ENCODE measurements at places on chromosomes 2 and 18.

DNA sequence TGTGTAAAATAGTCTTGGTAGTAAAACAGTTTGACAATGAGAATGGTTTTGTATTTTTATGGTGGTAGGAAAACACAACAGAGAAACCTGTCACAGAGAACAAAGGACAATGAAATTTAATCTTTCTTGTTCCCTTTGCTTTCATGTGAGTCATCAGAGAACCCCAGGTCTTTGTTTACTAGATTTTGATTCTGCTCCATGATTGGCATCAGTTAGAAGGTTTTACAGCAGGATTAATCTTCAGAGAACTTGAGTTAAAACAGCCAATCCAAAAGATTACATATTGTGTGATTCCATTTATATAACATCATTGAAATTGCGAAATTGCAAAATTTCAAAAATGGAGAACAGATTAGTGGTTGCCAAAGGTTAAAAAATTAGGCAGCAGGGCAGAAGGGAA is 2.5 kb downstream of the APLF start:
- H3K36me3 ChIP-seq: no peaks in the 10 kb centered on the region
- peak overlapping the region; percentile 17 for H3K27ac ChIP-seq
- H3K27me3 ChIP-seq: no peaks in the 10 kb centered on the region
- H3K4me3 ChIP-seq: no peak overlapping the region
- ATAC-seq: no peak
- H3K4me1 ChIP-seq: peaks cover 30% of the 10 kb centered on the region

DNA sequence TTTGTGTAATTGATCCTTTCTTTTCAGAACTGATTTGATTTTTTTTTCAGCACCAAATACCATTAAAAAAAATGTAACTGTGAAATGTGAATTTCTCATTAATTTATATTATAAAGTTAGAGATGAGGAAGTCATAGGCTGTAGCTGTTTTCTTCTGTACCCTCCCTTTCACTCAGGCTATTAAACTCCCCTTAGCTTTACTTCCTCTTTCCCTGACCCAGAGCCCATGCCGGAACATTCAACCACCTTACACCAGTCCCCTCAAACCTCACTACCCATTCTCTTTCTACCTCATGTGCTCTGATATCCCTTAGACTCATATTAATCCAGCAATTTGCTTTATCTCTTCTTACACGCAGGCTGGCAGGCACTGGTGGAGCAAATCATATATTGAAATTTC is 12.4 kb downstream of the GALNT5 start:
- peaks cover 11% of the 10 kb centered on the region for H3K27me3 ChIP-seq
- H3K4me3 ChIP-seq: no peak overlapping the region
- peaks cover 18% of the 10 kb centered on the region for H3K4me1 ChIP-seq
- peak; percentile 82 for ATAC-seq
- H3K27ac ChIP-seq: no peak overlapping the region

GRCh38 chr2:38033646-38034045 is 42.3 kb downstream of the CYP1B1 start:
- H3K27ac ChIP-seq: no peak overlapping the region
- H3K27me3 ChIP-seq: peaks cover 34% of the 10 kb centered on the region
- H3K36me3 ChIP-seq: peaks cover 8% of the 10 kb centered on the region
- H3K4me1 ChIP-seq: peaks cover 10% of the 10 kb centered on the region

DNA sequence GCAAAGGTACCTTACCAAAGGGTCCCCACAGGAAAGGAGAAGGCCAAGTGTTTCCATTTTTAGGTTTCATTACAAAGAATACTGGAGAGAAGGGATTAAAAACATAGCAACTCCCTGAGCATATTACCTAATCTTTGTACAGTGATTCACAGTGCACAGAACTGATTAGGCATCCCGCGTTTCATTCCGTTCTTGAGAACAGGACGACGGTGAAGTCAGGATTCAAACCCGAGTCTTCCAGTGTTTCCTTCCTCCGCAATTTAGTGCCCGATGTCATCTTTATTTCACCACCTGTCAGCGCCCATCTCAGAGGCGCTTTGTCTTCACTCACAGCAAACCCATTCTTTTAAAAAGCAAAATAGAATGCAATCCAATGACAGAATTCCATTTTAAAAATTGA is 488.5 kb downstream of the EIPR1 start:
- H3K36me3 ChIP-seq: no peaks in the 10 kb centered on the region
- no peak overlapping the region for H3K4me3 ChIP-seq
- H3K27me3 ChIP-seq: no peaks in the 10 kb centered on the region
- ATAC-seq: no peak
- no peak overlapping the region for H3K27ac ChIP-seq

DNA sequence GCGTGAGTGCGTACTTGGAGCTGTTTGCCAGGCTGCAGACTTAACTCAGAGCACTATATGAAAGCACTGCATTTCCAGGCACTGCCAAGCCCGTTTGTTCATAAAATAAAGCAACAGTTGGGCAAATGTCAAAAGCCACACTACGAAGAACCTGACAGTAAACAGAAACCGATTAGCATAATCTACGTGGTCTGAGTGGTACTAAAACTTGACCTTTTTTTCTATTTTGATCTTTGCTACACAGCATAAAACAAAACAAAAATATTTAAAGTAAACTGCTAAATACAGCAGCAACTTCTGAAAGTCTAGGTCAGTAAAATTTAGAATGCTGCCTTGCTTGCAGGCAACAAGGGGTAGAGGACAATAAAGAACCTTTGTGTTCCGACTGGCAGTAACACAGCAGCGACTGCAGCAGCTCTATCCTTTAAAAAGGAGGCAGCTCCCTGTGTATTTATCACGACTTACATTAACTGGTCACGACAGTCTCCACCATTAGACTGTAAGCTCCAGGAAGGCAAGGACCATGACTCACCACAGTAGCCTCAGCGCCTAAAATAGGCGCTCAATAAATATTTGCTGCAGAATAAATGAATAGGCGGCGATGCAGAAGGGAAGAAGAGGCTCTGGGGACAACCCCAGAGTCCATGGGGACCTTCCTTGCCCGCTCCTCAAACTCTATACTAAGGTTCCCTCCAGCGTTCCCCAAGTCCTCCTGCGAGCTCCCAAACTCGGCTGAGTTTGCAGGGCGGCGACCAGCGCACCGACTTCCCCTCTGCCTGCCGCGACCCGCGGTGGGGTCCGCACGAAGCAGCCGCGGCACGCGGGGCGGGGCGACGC is 902 bp downstream of the SS18 start:
- no peaks in the 10 kb centered on the region for H3K27me3 ChIP-seq
- H3K36me3 ChIP-seq: peaks cover 6% of the 10 kb centered on the region
- no peak for ATAC-seq
- H3K4me1 ChIP-seq: peaks cover 35% of the 10 kb centered on the region
- H3K27ac ChIP-seq: peak overlapping the region; percentile 97
- H3K4me3 ChIP-seq: peak overlapping the region; percentile 96

DNA sequence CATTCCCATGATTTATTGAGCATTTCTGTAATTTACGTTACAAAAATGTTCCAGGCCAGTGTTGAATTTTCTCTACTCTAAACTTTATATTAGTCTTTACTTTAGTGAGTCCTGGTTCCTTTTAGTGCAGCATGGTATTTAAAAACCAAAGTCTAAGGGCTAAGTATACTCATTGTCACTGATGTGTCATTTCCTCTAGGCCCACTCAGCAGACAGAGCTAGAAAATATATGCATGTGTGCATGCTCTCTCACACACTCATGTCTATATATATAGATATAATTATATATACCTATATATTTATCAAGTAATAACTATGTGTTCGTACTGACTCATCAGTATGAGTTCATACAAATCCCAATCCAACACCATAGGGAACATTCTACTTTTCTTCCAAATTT is 132.5 kb upstream of the SLC8A1 start:
- no peaks in the 10 kb centered on the region for H3K36me3 ChIP-seq
- no peak for ATAC-seq

- no peaks in the 10 kb centered on the region for H3K27me3 ChIP-seq
- no peak overlapping the region for H3K4me3 ChIP-seq
- no peak overlapping the region for H3K27ac ChIP-seq
These were observed 91.2 kb downstream of the NEDD4L start for GRCh38 chr18:58135183-58135641.

GRCh38 chr18:32454593-32454992 is 16.1 kb downstream of the GAREM1 start:
- H3K4me3 ChIP-seq: no peak overlapping the region
- ATAC-seq: no peak
- H3K36me3 ChIP-seq: no peaks in the 10 kb centered on the region
- no peaks in the 10 kb centered on the region for H3K4me1 ChIP-seq
- H3K27me3 ChIP-seq: peaks cover 18% of the 10 kb centered on the region

GRCh38 chr2:217797165-217797564 is 205.6 kb downstream of the TNS1 start:
- no peaks in the 10 kb centered on the region for H3K36me3 ChIP-seq
- H3K27me3 ChIP-seq: no peaks in the 10 kb centered on the region
- peaks cover 13% of the 10 kb centered on the region for H3K4me1 ChIP-seq
- no peak overlapping the region for H3K27ac ChIP-seq

GRCh38 chr18:59360381-59360780 is 1.3 kb upstream of the LMAN1 start:
- peaks cover 25% of the 10 kb centered on the region for H3K4me1 ChIP-seq
- ATAC-seq: no peak
- H3K27me3 ChIP-seq: no peaks in the 10 kb centered on the region
- H3K36me3 ChIP-seq: no peaks in the 10 kb centered on the region
- no peak overlapping the region for H3K27ac ChIP-seq
- H3K4me3 ChIP-seq: no peak overlapping the region

DNA sequence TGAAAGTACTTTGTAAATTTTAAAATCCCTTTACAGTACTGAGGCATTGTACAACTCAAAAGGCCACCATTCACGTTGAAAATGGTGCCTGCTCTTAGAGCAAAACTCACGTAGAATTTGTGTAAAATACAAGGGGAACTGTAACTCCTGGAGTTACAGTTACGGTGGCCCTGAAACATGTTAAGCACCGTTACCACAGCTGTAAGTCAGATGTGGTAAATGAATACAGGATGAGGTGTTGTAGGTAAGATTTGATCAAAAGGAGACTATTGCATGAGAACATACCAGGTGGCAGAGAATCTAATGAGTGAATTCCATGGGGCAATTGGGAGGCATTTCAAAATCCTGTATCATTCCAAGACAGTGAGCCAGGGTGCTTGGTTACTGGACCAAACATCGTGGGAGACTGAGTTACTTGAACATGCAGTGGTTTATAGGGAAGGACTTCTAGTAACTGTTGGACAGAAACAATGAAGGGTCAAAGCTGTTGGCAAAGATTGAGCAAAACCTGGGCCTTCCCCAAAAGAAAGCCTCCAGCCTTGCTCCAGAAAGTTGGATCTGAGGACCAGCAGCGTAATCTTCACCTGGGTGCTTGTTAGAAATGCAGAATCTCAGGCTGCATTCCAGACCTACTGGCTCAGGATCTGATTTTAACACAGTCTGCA is 535.8 kb upstream of the POU3F3 start:
- no peak for ATAC-seq
- H3K4me3 ChIP-seq: no peak overlapping the region
- no peaks in the 10 kb centered on the region for H3K4me1 ChIP-seq
- H3K27me3 ChIP-seq: no peaks in the 10 kb centered on the region

DNA sequence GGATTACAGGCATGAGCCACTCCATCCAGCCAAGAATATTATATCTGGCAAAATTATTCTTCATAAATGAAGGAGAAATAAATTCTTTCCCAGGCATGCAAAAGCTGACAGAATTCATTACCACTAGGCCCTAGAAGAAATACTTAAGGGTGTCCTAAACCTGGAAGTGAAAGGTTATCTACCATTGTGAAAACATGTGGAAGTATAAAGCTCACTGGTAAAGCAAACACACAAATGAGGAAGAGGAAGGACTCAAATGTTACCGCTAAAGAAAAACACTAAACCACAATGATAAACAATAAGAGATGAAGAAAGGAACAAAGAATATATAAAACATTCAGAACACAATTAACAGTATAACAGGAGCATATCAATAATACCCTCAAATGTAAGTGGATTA is 171.8 kb downstream of the CAMKMT start:
- H3K27ac ChIP-seq: no peak overlapping the region
- ATAC-seq: no peak
- no peak overlapping the region for H3K4me3 ChIP-seq
- H3K27me3 ChIP-seq: no peaks in the 10 kb centered on the region
- H3K36me3 ChIP-seq: peaks cover 27% of the 10 kb centered on the region

- H3K4me3 ChIP-seq: no peak overlapping the region
- no peak for ATAC-seq
- H3K27me3 ChIP-seq: no peaks in the 10 kb centered on the region
These were observed 15.2 kb downstream of the SRSF7 start for GRCh38 chr2:38735999-38736320.

- peaks cover 63% of the 10 kb centered on the region for H3K4me1 ChIP-seq
- peak; percentile 26 for ATAC-seq
These were observed 765 bp upstream of the ID2 start for GRCh38 chr2:8680822-8681760.

DNA sequence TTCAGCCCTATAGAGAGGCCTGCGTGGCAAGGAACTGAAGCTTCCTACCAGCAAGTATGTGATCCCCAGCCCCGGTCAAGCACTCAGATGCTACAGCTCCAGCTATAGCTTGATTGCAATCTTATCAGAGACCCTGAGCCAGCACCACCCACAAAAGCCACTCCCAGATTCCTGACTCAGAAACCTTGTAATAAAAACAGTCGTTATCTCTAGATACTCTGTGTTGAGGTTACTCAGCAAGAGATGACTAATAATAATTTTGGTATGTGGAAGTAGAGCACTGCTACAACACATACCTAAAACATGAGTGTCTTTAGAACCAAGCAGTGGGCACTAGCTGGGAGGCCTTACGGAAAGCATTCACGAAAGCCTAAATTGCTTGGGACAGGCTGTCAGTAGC is 216.9 kb downstream of the UXS1 start:
- H3K4me3 ChIP-seq: no peak overlapping the region
- H3K36me3 ChIP-seq: peaks cover 5% of the 10 kb centered on the region
- peaks cover 13% of the 10 kb centered on the region for H3K27me3 ChIP-seq
- no peak overlapping the region for H3K27ac ChIP-seq

GRCh38 chr2:235763816-235764215 is 270.0 kb downstream of the AGAP1 start:
- H3K27me3 ChIP-seq: peaks cover 13% of the 10 kb centered on the region
- H3K36me3 ChIP-seq: no peaks in the 10 kb centered on the region
- H3K27ac ChIP-seq: no peak overlapping the region
- no peak for ATAC-seq

- ATAC-seq: no peak
- no peaks in the 10 kb centered on the region for H3K4me1 ChIP-seq
These were observed 8.7 kb upstream of the HS6ST1 start for GRCh38 chr2:128327180-128327964.

- H3K36me3 ChIP-seq: peaks cover 81% of the 10 kb centered on the region
- H3K27me3 ChIP-seq: no peaks in the 10 kb centered on the region
- H3K27ac ChIP-seq: no peak overlapping the region
These were observed 117.5 kb downstream of the ACVR1 start for GRCh38 chr2:157758586-157758985.

DNA sequence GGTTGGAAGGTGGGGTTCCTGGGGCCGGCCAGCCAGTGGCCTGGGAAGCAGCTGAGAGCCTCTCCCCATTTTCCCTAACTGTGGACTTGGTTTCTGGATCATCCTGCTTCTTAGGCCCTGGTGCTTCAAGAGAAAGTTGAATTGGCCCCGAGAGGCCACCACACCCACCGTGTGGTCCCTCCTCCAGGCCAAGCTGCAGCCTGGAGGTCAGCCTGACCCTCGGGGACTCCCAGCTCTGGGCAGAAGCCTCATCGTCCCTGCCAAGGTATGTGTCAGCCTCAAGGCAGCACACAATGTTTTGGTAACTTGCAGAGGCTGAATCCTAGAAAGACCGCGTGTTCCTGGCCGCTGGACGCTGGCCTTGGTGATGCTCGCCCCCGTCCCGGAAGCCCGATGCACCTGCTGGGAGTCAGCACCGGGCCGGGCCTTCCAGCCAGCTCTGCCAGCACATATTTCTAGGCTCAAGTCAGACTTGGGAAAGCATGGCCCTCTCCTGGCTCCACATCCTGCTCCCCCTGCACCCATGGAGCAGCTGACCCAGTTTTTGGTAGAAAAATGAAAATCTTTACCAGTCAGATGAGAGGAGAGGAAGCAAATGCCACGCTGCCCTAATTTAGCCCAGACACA is 72.6 kb downstream of the ACTR2 start:
- peaks cover 27% of the 10 kb centered on the region for H3K4me1 ChIP-seq
- peak overlapping the region; percentile 77 for H3K27ac ChIP-seq
- H3K36me3 ChIP-seq: no peaks in the 10 kb centered on the region
- H3K27me3 ChIP-seq: peaks cover 75% of the 10 kb centered on the region
- no peak for ATAC-seq
